ENCODE measurements at places on chromosomes 4 and X.

DNA sequence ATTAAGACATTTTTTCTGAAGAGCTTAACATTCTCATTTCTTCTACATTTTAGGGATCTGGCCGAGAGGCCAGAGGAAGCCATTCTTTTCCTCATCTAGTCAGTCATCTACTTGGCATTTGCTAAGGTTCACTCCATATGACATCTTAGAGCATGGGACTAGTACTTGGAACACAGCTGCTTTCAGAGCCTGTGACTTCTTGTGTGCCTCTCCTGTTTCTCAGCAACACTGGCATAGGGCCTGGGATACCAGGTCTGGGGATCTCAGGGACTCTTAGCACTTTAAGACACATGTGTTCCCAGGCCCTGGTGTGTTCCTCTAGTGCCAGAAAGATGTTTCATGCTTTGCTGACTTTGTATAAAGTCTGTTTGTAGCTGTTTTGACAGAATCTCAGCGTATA is 7.3 kb downstream of the PLP1 start:
- DNase-seq = no peak

DNA sequence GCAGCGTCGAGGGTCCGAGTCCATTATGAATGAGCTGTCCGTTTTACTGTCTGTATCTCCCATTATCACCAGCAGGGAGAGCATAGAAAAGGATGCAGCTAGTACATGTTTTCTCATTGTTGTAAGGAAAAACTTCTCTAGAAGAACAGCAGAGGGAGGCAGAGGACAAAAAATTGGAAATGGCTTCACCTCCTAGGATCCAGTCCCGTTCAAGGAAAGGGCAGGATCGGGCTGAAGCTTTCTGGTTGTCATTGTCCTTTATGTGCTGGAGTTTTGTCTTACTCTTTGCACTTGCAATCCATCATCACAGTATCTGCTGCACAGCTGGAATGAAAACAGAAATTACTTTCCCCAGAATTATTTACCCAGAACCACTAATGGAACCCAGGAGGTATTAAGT is 14.7 kb downstream of the NDP start:
- no peak for DNase-seq

DNA sequence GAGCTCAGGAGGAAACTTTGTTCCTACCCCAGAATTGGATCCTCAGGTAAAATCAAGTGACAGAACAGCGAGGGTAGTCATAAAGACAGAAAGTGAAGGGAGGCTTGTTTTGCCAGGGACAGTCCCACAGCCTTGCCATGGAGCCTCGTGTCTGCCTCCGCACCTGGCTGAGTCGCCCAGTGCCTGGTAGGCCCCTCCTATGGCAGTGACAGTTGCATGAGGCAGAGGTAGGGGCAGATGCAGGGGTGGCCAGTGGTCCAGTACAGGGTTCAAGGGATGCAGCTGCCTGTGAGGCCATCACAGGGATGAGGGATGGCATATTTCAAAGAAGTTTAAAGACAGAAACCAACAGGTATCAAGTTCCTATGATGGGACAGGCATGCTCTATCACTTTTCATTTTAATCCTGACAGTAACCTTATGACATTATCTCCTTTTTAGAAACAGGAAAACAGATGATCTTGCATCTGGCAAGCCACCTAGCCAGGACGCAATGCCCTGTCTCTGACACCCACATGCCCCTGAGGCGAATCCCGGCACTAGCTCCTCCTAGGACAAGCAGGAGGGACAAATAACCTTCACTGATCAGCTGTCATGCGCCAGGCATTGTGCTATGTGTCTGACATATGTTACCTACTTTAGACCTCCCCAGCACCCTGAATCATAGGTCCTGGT is 127.4 kb upstream of the ENPP6 start:
- no peak for DNase-seq

- no peak for DNase-seq
Measured at GRCh38 chr4:146458594-146458993, 63.1 kb downstream of the SLC10A7 start.

- DNase-seq = no peak
Measured at GRCh38 chr4:27062256-27062655, 201.6 kb downstream of the STIM2 start.

DNA sequence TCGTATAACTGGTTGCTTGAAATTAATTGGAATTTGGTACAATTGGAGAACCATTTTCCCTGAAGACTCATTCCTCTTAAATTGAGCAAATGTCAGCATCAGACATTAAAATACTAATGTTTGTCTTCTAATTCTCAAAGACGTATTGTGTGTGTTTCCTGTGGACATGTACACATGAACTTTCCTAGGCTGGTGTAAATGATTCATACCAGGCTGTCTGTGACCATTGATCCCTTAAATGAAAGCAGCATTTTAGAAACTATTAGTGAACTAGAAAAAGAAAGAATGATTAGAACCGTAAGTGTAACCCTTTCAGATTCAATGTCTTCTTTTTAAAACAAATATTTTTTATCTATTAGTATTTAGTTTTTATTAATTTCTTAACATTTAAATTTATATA is 332.9 kb downstream of the PPP3CA start:
- DNase-seq = no peak

GRCh38 chr4:153039542-153040185 is 103.5 kb downstream of the FHDC1 start:
- DNase-seq = no peak

GRCh38 chr4:60897415-60897814 is 302.7 kb upstream of the ADGRL3 start:
- no peak for DNase-seq

DNA sequence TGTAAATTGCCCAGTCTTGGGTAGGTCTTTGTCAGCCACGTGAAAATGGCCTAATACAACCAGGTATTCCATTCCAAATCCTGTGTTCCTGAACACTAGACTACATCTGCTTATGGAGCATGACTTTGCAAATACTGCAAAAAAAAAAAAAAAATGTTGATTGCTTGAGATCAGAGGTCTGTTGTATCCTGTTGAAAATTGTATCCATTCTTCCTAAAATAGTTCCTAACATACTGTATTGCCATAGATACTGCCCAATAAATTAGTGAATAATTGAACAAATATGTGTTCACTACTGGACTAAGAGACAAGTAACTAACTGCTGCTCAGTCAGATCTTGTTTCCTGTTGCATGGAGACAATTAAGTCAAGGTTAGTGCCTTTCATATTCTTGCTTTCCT is 164.3 kb upstream of the PABPC4L start:
- DNase-seq = no peak

- no peak for DNase-seq
Measured at GRCh38 chrX:153361781-153362397, 27.9 kb downstream of the ZNF275 start.

- no peak for DNase-seq
Measured at GRCh38 chr4:87011340-87012034, 76.7 kb downstream of the AFF1 start.

GRCh38 chr4:42708625-42709024 is 51.7 kb upstream of the ATP8A1 start:
- DNase-seq = no peak

DNA sequence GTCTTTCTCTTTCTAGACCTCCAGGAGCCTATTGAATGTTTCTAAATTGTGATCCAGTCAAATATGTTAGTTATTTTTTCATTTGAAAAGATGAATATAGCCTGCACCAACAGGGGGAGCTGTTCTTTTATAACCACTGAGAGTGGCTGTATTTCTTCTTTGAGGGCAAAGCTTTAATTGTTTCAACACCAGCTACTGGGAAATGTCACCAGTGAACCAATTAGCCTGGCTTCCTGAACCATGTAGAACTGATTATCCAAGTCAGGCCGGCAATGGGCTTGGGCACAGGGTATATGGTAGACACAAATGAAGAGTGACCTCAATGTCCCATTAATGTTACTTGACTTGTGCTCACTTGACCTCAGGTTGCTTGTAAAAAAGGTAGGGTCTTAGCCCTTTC is 4.8 kb upstream of the DAPP1 start:
- DNase-seq = no peak

GRCh38 chrX:88940904-88941303 is 193.9 kb downstream of the CPXCR1 start:
- DNase-seq = no peak

GRCh38 chr4:61202638-61203435 is 2.7 kb downstream of the ADGRL3 start:
- DNase-seq = no peak

GRCh38 chr4:101762025-101762424 is 28.5 kb upstream of the BANK1 start:
- no peak for DNase-seq

DNA sequence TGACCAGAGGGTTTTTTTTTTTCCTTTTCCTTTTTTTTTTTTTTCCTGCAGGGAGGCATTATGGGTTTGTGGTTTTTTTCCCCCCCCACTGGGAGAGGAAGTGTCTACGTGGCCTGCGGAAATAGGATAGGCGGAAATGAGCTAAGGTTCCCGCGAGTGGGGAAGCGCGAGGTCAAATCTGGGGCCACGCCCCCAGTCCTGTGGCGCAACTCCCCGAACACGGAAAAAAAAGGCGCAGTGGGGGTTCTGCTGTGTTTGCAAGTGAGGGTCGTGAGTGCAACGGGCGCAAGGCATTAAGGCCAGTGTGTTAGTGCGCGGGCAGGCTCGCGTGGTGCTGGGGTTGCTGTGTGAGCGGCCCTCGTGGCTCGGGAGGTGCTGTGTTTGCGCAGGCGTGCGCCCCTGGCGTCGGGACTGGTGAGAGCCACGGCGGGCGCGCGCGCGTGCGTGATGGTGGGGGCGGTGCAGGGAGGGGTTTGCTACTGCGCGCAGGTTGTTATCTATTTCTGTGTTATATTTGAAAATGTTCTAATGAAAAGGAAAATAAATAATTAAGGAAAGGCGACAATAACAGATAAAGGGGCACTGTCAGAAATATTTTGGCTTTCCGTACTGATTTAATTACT is 685 bp upstream of the MORF4L2 start:
- peak; percentile 77 for DNase-seq

DNA sequence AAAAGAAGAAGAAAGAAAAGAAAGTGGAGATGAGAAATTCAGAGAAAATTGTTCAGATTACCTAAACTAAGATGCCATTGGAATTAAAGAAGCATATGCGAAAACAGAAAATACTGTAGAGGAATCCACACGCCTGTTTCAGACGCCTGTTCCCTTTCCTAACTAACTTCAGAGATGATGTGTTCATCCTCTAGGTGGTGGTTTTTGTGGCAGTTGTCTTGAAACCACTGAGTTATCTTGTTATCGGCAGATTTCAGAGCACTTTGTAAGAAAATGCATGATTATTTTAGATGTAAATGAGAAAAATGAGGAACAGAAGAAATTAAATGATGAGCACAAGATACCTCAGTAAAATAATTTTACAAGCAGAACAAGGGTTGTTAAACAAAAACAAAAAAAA is 48.3 kb downstream of the FUNDC1 start:
- DNase-seq = no peak

DNA sequence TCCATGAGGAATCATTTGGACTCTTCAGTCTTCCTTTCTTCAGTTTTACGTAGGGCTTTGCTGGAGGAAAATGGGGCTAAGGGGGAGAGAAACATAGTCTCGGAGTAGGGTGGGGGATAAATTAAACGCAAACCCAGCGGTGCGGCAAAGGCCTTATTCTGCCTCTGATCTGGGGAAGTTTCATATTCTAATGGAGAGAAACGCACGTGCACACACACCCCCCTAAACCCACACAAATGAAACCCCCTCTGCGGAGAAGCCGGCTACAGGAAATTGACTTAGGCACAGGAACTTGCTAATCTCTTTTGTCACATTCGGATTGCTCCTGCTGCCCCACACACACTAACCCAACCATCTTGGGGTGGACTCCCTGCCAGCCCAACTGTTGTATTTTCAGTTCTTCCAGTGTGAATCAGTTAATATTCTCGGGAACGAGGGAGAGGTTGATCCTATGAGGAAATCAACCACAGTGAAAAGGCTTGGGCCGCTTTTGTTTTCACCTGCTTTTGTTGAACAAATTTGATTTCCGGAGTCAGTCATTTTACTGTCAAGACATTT is at the start of gene RHOH:
RHOH (plus strand) TSS at position 308 of the 558 bp plus-strand sequence. CDS start 46,356 bp downstream, outside the sequence.
- DNase-seq = peak; percentile 69

- no peak for DNase-seq
Measured at GRCh38 chrX:13797512-13797911, 19.4 kb downstream of the GPM6B start.

GRCh38 chrX:21638311-21638710 is 19.8 kb downstream of the KLHL34 start:
- no peak for DNase-seq

DNA sequence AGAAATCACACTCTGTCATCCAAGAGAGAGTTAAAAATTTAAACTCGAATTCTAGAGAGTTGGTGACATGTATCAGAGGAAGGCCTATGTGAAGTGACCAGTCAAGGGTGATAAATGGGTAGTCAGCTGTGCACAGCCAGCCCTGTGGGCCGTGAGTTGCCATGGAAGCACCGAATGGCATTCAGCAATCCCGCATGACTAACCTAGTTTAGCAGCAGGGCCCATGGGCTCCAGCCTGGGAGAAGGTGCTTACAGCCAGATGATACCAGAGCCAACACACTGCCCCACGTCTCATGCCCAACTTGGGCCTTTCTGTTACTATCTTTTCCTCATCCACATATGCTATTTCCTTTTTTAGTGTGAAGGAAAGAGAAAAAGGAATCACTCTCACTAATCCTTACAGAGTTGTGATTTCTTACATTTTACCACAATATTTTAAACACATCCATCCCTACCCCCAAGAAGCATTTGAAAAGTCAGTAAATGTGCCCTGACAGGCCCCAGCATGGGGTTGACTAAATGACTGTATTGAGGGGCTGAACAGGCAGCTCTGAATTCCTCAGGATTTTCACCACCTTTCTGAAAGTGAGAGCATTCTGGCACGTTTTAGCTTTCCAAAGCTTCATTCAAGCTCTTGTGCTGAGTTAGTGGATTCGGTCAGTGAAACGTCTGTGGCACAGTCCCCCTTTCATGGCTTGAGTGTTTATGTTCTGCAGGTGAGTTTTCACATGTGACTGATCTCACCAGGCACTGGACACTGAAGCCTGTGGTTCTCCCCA is 104.2 kb downstream of the AFF1 start:
- DNase-seq = no peak

DNA sequence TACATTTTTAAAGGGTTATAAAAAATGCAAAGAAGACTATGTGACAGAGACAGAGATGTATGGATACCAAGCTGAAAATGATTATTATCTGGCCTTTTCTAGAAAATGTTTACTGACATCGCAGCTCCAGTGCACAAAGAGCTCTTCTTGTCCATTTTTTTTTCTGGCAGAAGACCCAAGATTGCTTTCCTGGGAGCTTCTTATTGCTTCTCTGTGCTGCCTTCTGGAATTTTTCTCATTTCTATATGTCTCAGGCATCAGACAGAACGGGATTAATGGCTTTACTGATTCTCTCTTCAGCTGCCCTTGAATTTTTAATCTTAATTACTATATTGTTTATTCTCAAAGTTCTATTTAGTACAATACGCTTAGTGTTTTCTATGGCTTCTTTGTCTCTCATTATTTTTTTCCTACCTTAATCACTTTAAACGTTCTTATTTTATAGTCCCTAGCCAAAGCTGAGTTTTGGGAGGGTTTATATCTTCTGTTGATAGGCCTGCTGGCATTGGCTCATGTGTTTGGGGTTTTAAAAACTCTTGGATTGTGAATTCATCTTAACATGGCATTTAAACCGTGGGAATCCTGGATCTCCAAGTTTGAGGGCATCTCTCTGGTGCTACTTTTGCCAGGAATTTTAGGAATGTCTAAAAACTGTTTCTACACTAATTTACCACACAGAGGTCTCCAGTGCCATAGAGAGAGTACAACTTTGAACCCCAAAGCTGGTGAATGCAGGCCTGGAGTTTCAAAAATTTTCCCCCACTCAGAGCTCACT is 138.9 kb upstream of the LNX1 start:
- DNase-seq = no peak

- no peak for DNase-seq
Measured at GRCh38 chrX:38820751-38821150, 19.5 kb downstream of the MID1IP1 start.

All from activated gamma-delta T cell treated with anti-CD3 and anti-CD28 coated beads, Interleukin-2, amount 50 U/mL, for 16 hours (primary cell).